ENCODE measurements at places on chromosomes 12 and 14.

DNA sequence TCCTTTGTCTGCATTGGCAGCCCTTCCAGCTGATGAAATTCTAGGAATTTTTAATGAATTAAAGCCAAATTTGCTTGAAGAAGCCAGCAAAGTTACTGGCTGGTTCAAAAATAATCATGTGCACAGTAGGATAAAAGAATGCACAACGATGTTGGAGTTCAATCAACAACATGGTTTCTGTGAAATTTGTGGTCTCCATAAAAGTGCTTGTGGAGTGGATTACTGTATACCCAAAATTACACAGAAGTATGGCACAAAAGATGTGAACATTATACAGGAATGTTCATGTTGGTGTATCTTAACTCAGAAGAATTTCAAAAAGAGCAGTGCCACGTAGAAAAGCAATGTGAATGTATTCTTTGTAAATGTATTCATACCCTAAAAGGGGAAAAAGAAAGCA lies 105.0 kb upstream of the METAP2 start:
- DNase-seq: no peak

DNA sequence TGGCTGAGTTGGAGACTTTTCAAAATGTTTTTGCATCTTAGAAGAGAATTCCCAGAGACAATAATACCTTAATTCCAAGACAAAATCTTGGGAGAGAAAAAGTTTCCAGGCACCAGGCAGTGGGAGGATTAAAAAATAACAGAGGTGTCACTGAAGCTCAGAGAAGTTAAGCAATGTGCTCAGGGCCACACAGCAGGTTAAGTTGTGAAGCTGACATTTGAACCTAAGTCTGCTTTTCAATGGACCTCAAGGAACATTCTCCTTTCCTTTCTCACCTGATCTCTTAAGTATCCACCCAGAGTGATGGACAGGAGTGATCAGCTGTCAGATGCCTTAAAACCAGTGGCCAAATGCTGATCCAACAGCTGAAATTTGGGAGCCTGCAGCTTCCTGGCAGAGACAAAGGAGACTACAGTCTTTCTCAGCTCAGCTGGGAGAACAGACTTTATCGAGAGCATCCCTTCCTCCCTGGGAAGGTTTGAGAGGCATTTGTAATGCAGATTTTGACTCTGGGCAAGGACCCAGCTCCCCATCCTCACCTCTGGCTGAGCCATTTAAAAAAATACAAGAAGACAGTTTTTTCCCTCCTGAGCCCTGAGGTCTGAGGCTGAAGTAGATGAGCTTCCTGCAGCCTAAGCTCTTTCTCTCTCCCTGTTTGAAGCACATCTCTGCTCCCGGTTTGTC lies 174.9 kb upstream of the RPH3A start:
- DNase-seq: no peak

- DNase-seq: no peak
Observed at GRCh38 chr12:116879509-116880212, 1.6 kb downstream of the HRK start.

- DNase-seq: no peak
Observed at GRCh38 chr12:20132818-20133217, 235.5 kb upstream of the PDE3A start.

GRCh38 chr14:33377596-33378390 lies 439.1 kb downstream of the NPAS3 start:
- no peak for DNase-seq

DNA sequence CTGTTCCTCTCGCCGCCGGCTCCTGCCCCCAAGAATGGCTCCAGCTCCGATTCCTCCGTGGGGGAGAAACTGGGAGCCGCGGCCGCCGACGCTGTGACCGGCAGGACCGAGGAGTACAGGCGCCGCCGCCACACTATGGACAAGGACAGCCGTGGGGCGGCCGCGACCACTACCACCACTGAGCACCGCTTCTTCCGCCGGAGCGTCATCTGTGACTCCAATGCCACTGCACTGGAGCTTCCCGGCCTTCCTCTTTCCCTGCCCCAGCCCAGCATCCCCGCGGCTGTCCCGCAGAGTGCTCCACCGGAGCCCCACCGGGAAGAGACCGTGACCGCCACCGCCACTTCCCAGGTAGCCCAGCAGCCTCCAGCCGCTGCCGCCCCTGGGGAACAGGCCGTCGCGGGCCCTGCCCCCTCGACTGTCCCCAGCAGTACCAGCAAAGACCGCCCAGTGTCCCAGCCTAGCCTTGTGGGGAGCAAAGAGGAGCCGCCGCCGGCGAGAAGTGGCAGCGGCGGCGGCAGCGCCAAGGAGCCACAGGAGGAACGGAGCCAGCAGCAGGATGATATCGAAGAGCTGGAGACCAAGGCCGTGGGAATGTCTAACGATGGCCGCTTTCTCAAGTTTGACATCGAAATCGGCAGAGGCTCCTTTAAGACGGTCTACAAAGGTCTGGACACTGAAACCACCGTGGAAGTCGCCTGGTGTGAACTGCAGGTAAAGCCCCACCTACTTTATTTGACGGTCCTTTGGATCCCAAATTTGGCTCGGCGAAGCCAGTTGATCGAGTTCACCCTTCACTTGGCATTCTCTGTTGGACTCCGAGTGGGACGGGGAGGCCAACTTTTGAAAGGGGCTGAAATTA lies 1.5 kb downstream of the WNK1 start:
- peak; percentile 53 for DNase-seq

DNA sequence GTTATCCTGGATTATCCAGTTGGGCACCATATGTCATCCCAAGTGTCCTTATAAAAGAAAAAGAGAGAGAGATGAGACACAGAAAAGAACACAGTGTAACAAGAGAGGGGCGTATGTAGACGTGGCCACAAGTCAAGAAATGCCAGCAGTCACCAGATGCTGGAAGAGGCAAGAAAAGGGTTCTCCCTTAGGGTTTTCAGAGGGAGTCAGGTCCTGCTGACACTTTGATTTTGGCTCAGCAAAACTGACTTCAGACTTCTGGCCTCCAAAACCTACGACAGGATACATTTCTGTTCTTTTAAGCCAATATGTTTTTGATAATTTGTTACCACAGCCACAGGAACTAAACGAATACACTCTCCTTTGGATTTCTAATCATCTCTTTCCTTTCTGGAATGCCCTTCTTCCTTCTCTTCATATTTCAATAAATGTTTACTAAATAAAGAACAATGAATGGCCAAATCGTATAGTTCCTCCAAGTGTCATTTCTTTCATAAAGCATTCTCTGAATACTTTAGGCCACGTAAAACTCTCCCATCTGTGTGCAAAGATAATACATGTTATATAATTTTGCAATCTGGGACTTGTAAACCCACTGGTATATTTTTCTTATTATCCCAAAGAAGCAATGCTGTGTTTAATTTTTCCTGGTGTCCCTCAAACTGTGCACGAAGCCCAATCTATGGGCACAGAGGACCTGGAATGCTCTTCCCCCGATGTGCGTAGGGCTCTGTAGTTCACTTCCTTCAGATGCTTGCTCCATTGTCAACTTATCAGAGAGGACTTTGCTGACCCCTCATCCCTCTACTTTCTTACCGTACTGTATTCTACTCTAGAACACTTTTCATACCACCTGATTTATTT lies 303.6 kb downstream of the CEP128 start:
- DNase-seq: no peak

DNA sequence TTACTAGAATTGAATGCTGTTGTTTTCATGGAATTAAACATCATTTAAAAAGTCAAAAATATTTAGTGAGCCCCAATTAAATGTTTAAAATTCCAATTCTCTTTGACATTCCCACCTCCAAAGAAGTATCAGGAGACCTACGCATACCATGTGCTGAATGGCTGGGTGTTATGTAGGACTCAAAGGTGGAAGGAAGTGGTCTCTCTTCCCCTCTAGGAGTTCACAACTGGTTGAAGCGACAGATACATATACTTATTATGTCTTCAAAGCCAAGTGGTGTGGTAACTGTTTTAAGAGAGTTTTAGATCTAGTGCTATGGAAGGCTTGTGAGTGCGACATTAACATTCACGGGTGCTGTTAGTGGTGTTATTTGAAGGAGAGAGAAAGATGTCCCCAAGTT lies 464.0 kb downstream of the ATP23 start:
- DNase-seq: no peak

All from progenitor cell of endocrine pancreas (in vitro differentiated cells).